Stimulated activated CD8-positive, alpha-beta memory T cell treated with anti-CD3 and anti-CD28 coated beads, Interleukin-4, amount 100 ng/mL, for 4 hours (primary cell): ENCODE measurements at places on chromosomes 2 and 18.

- DNase-seq = no peak
Observed at GRCh38 chr2:191552066-191552465, 125.9 kb upstream of the NABP1 start.

DNA sequence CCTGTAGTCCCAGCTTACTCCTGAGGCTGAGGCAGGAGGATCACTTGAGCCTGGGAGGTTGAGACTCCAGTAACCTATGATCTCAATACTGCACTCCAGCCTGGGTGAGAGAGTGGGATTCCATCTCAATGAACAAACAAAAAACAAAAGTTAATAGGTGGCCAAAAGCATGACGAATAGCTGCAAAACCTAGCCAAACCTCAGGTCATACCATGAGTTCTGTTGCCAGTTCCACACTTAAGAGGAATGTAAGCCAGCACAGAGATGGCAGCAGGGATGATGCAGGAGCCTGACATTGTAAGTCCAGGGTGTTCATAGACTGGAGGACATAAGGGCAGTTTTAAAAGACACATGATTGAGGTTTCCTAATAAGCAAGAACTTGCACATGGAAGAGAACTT lies 55.3 kb upstream of the RMDN2 start:
- no peak for DNase-seq

GRCh38 chr2:38529208-38529607 lies 73.5 kb downstream of the HNRNPLL start:
- DNase-seq = no peak

DNA sequence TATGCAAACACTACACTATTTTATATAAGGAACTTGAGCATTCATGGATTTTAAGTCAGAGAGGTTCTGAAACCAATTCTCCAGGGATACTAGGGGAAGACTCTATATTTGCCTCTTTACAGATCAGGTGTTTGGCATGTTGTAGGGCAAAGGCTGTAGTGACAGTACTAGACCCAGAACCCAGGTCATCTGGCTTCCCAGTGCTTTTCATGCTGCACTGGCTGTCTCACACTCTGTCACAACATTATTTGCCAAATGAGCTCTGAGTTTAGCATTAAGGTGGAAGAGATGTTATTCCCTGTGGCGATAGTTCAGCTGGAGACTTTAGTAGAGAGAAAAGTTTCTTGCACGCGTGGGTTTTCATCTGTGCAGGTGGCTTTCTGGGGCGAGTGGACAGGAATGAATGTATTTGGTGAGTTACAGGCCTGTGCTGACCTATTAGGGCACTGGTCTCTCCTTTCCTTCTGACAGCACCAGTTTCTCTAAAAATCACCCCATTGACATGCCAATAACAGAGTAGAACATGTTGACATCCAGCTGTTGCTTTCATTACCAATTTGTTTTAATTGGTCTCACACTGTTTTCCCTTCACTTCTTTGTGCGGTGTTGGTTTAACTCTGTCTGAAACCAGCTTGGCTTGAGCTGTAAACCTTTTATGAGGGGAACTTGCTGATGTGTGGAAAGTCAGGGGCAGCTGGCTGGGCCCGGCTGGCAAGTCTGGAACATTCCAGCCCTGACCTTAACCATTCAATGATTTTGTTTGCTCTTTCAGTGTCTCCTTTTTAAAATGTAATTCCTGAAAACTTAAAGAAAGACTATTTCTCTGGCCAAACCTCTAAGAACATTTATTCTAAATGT lies 643.0 kb upstream of the FAM98A start:
- no peak for DNase-seq

GRCh38 chr2:226847090-226847489 lies 11.2 kb downstream of the RHBDD1 start:
- DNase-seq = no peak

DNA sequence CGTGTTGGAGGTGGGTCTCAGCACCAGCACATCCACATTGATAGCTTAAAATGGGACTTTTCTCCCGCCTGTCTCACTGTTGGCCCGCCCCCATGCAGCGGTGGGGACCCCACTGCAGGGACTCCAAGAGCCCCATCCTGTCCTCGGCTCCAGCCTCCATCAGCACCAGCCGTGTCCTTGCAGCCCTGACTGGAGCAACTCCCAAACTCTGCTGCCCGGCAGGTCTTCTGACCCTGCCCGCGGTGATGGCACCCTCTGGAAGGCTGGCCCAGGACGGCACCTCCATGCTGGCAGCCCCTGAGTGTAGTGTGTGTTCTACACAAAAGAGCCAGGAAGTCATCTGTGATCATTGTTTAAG lies 41.6 kb upstream of the KCNG2 start:
- no peak for DNase-seq

GRCh38 chr2:204024503-204024902 lies 87.9 kb downstream of the ICOS start:
- DNase-seq = no peak

- DNase-seq = no peak
Observed at GRCh38 chr18:58842978-58843687, 21.5 kb upstream of the ZNF532 start.

GRCh38 chr2:18506883-18507509 lies 53.5 kb downstream of the RDH14 start:
- DNase-seq = no peak

DNA sequence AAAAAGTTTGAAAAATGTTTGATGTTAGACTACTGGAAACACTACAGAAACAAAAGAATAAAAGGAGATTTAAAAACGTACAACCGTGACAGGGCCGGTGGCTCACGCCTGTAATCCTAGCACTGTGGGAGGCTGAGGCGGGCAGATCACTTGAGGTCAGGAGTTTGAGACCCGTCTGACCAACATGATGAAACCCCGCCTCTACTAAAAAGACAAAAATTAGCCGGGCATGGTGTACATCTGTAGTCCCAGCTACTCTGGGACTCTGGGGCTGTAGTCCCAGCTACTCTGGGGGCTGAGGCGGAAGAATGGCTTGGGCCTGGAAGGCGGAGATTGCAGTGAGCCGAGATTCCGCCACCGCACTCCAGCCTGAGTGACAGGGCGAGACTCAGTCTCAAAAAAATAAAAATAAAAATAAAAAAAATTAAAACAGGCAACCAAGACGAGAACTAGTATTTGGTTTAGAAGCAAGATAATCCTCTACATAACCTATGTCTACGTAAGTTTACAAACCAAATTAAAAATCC lies 5.8 kb downstream of the SP3 start:
- DNase-seq = no peak

- peak; percentile 67 for DNase-seq
Observed at GRCh38 chr18:47175898-47176575, at the start of gene IER3IP1. TSS of gene IER3IP1 (minus strand) at chr18:47176364. CDS start at chr18:47176277, 87 bp downstream.

DNA sequence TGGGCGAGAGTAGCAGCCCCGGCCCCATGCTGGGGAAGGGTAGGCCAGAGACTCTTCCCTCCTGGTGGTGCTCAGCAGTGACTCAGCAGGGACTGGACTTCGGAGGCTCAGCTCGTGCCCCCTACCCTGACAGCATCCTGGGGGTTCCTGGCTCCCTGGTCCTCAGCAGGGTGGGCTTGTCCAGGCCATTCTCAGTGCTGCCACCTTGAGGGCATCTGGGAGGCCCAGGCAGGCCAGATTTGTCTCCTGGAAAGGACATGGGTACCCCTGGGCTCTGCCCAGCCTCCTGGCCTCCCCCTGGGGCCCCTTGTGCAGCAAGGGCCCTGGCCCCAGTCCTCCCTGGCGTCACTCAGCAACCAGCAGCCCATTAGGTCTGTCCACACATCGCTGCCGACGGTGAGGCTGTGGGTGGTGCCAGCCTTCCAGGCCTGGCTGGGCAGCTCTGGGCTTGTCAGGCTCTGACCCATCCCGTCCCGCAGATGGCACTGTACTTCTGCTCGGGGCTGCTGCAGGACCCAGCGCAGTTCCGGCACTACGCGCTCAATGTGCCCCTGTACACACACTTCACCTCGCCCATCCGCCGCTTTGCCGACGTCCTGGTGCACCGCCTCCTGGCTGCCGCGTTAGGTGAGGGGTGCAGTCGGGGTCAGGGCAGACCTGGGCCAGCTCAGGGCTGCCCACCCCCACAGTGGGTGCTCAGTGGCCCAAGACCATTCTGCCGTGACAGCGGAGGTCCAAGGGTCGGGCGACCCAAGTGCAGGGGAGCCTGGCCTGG lies 45.0 kb upstream of the ALPP start:
- no peak for DNase-seq

DNA sequence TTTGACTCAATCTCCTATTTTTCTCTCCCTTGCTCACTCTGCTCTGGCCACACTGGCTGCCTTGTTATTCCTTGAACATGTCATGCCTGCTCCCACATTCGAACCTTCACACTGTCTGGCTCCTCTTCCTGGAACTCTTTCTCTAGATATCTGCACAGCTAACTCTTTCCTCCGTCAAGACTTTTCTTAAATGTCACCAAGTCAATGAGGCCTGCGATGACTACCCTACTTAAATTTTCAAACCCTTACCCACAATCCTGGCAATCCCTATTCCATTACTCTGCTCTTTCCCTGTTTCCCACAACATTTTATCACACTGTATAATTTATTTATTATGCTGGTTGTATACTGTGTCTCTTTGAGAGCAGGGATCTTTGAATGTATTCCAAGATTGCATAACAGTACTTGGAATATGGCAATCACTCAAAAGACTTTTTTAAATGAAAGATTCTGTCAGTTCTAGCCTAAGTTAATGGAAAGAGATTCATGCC lies 206.2 kb downstream of the SRBD1 start:
- DNase-seq = no peak

- DNase-seq = no peak
Observed at GRCh38 chr2:64951306-64951953, 37.8 kb upstream of the SLC1A4 start.

DNA sequence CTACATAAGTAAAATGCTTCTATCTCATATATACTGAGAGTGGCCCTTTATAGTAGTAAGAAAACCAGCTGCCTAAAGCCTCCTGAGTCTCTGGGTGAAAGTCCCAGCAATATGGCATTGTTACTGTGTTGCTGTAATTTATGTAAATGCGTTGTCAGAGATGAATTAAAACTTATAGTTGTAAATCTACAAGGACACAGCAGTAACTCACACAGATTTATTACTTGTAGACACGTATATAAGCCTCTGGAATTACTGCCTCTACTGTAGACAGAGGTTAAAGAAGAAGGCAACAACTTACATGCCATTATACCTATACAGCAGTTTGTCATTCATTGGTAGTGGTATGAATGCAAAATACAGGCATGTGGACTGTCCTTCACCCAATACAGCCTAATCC lies 169.1 kb upstream of the BOD1L2 start:
- no peak for DNase-seq

GRCh38 chr2:122692400-122693083 lies 937.1 kb downstream of the TSN start:
- no peak for DNase-seq

DNA sequence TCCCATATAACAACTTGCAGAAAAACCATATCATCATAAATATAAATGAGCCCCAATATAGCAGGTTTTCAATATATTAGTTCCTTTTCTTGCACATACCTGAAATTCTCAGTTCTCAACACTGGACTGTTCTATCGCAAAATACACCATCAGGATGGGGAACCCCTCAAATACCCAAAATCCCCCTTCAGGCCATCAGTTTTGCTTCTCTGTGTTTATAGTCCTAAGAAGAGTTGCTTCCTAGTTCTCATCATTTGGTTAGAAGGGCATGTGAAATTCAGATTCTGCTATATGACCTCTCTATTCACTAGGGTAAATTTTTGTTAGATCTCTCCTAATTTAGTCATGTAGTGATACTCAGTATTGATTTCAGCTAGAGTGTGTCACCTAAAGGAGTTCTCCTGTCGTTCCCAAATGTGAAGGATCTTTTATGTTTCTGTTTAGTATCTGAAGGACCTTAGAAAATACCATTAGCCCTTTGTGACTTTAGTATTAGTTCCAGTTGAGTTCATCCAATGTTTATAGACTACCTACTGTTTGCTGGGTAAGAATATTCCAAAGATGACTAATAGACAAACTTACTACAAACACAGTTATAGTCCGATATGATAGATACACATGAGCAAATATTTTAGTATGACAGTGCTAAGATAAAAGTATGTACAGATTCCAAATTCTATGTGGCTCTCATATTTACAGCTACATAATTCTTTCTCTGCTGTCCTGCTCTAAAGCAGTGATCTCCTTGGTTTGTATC lies 115.8 kb downstream of the TTC27 start:
- no peak for DNase-seq

DNA sequence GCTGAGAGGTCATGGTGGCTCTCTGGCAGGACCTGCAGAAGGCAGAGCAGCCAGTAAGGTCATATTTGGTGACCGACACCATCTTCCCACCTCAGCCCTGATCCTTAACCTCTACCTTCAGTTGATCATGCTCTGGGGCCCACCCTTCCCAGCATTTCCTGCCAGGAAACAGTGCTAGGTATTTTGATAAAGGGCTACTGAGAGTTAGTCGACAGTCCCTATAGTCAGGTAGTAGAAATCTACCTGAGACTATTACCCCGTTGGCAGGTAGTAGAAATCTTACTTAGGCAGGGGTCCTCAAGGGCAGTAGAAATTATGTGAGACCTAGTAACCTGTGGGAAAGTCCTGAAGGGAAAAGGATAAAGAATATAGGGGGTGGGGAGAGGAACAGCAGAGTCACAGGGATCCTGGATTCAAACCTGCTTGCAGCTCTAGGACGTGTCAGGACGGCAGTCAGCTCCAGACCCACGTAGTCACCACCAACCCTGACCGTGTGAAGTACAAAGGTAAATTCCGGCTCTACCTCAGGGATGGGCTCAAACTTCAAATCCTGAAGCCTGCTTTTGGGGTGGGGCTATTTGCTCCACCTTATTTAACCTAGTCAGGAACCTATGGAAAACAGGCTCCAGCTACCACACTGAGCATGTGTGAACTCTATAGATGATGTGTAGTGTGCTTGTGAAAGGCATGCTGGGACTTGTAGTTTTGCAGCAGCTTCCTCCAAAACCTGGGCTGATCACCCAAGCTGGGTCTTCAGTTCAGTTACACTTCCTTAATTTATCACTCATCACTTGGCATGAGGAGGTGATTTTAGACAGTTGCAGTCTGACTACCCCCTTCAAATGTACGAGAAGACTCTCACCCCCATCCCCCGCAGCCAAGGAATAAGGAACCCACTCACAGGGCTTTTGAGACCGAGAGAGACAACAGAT lies at the start of gene DQX1:
Gene DQX1 (minus strand): TSS at position 515 of the 932 bp plus-strand sequence. CDS start 502 bp downstream, at position 13.
- DNase-seq = no peak

DNA sequence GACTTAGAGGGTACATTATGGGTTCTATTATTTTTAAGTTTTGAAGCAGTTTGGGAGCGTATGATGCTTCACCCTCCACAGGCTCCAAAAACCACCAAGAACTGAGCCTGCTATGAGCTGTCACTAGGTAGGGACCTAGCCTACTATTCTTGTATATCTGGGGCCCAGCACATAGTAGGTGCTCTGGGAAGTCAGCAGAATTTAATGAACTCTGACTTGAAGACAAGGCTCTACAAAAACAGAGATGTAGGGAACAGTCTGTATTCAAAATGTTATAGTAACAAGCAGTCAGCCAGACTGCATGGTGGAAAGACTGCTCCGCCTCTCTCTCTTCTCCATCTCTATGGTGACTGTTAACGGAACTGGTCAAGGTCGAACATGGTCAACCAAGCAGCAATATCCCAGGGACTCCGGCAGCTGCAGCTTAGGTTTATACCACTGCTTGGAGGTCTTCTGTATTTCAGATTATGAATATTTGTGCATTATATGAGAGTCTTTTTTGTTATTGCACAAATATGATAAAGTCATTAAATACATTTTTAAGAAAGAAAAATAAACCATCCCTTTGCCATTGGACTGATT lies 22.2 kb upstream of the YWHAQ start:
- DNase-seq = no peak
